Epithelial cell of esophagus (primary cell): ENCODE measurements at places on chromosomes 4 and X.

GRCh38 chr4:25939330-25939729, 25.3 kb downstream of the SMIM20 start:
- DNase-seq: no peak

DNA sequence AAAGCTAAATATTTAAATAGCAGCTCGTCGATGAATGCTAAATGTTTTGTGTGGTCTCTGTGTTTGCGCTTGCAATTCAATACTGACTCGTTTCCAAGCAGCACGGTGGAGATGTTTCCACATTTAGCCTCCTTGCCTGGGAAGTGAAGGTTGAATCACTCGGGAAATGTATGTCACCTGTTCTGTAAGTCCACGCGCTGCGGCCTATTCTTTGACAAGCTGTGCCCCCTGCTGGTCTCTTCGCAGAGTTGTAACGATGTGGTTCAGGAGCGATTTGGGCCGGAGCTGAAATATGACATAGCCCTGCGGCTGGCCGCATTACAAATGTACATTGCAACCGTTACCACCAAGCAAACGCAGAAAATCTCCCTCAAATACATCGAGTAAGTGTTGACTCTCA, 89.6 kb upstream of the PRPS2 start:
- peak; percentile 85 for DNase-seq

GRCh38 chrX:105328773-105329172, 108.3 kb upstream of the TEX13A start:
- DNase-seq: peak; percentile 60

DNA sequence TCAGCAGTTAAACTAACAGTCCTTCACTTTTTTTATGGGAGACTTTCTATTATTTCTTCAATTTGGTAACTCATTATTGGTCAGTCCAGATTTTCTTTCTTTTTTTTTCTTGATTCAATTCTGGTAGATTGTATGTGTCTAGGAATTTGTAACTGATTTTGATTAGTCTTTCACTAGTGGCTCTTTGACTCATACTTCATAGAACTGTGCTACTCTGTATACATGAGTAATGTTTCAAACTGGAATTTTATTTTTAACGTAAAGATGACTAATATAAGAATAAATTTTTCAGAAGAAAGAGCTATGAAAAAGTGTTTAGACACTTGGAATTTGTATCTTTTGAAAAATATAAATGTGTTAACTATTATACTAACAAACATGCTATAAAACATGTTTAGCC, 813.0 kb downstream of the TRAM1L1 start:
- peak; percentile 4 for DNase-seq
